IPS DF 6.9 (cell line): ENCODE measurements at places on chromosomes 11 and 22.

DNA sequence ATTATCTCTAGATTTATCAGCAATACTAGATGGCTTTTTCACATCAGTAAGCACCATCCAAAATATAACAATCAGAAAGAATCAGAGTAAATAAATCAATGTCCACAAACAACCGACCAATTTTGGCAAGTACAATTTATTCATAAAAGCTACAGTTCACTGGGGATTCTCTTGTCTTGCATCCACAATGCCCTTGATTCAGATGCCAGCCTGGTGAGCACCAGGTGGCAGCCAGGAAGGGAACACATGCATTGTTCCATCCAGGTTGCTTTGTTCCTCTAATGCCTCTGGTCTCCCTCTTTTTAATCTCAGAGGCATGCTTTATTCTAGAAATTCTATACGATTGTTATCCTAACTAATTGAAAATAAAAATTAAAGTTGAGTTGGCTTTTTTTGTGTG is 242.1 kb upstream of the KIRREL3 start:
- DNase-seq, result no peak
- no peaks in the 10 kb centered on the region for H3K36me3 ChIP-seq
- no peak overlapping the region for H3K4me3 ChIP-seq
- H3K4me1 ChIP-seq, result peaks cover 3% of the 10 kb centered on the region
- no peak overlapping the region for H3K27ac ChIP-seq

GRCh38 chr22:47180796-47181195 is 418.3 kb downstream of the TBC1D22A start:
- no peak overlapping the region for H3K27ac ChIP-seq
- H3K36me3 ChIP-seq, result no peaks in the 10 kb centered on the region
- no peaks in the 10 kb centered on the region for H3K4me1 ChIP-seq
- H3K4me3 ChIP-seq, result no peak overlapping the region
- no peak for DNase-seq

DNA sequence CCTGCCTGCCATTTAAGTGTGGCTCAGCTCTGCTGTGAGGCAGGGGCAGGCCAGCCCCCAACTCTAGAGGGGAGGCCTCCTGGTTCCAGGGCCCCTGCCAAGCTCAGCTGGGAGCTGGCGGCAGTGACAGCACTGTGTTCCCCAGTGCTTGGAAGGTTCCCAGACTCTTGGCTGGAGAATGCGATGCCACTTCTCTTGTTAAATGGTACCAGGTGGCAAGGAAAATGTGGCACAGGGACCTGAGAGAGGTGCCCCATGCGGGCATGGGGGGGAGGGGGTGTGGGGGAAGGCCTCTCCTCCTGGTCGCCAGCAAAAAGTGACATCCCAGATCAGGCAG is 8.4 kb upstream of the TNFRSF13C start:
- no peaks in the 10 kb centered on the region for H3K27me3 ChIP-seq
- no peak overlapping the region for H3K27ac ChIP-seq
- no peaks in the 10 kb centered on the region for H3K4me1 ChIP-seq
- DNase-seq, result no peak
- H3K36me3 ChIP-seq, result peaks cover 12% of the 10 kb centered on the region

GRCh38 chr11:126398296-126398695 is 42.8 kb downstream of the ST3GAL4 start:
- H3K4me3 ChIP-seq, result no peak overlapping the region
- H3K27me3 ChIP-seq, result no peaks in the 10 kb centered on the region
- no peak overlapping the region for H3K27ac ChIP-seq
- DNase-seq, result no peak
- H3K4me1 ChIP-seq, result no peaks in the 10 kb centered on the region

GRCh38 chr22:43275545-43276317 is 67.4 kb downstream of the SCUBE1 start:
- H3K36me3 ChIP-seq, result no peaks in the 10 kb centered on the region
- no peak overlapping the region for H3K4me3 ChIP-seq
- no peaks in the 10 kb centered on the region for H3K27me3 ChIP-seq
- DNase-seq, result no peak
- H3K4me1 ChIP-seq, result peaks cover 6% of the 10 kb centered on the region

DNA sequence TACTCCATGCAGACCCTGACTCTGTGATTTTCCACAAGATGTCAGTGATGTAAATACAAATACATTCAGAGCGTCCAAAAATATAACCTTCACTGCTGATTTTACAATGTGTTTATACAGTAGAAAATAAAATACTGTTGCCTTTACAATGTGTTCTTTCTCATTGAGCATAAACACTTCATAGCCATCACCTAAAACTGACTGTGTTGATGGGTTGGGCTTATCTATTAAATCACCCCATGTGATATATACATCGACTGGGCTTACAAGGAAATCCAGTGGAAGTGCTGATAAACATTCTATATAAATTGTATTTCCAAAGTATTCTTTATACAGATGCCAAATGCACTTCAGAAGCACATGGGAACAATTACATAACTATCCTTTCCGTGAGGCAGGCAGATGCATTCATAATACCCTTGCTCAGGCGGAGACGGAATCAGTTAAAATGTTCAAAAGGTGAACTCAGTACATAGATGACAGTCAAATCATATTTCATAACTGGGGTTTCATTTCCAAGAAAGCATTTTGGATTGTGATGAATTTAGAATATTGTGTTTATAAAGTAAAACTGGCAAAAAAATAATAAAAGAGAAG is 27.7 kb downstream of the DDI1 start:
- H3K4me1 ChIP-seq, result no peaks in the 10 kb centered on the region
- no peak for DNase-seq
- no peaks in the 10 kb centered on the region for H3K27me3 ChIP-seq
- no peaks in the 10 kb centered on the region for H3K36me3 ChIP-seq
- H3K27ac ChIP-seq, result no peak overlapping the region

DNA sequence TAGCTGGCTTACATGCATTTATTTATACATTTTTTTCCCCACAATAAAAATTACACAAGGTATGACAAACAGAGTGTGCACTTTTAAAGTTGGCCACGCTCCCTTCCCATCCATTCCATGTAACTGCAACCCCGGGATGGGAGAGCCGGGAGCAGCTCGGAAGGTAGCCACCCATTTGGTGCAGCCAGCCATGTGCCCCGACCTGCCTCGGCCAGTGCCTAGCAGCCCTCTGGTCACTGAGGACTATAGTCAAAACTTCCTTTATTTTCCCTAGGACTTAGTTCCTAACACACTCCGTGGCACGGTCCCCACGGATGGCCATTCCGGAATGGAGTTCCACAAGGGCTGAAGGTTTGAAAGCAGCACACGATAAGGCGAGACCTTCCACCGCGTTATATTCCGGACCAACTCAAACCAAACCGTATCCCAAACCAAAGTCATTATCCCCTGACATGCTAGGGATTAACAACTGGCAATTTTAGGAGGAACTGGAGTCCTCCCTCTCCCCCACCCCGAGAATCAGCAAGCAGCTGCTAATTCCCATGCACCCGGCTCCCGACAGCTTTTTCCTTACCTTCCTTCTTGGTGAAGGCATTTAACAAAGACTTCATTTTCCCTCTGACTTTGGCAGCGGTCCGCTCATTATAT is 426.4 kb downstream of the SHANK2 start:
- H3K27me3 ChIP-seq, result no peaks in the 10 kb centered on the region
- DNase-seq, result no peak
- H3K4me3 ChIP-seq, result no peak overlapping the region
- no peak overlapping the region for H3K27ac ChIP-seq
- no peaks in the 10 kb centered on the region for H3K36me3 ChIP-seq

DNA sequence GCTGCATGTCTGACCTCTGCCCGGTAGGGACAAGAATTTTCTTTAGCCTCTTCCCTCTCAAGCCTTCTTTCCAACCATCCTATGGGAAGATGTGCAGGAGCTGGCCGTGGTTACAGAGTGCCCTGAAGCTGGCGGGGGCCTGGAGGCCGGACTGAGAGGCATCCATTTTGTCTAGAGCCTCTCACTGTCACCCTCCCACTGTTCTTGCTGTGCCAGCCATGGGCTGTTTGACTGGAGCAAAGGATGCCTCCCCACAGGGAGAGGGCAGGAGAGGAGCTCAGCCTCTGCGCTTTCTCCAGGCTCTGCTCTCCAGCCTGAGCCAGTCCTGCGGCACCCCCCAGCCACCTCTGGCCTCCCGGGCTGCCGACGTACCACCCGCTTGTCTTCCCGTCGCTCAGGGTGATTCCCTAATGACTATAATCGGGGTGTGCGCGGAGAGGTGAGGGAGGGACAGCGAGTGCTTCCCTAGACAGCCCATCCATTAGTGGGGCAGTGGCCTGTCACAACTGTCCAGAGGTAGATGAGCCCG is 123.8 kb downstream of the NECTIN1 start:
- no peaks in the 10 kb centered on the region; the same call in 1 of the 2 replicates for H3K36me3 ChIP-seq
- no peak overlapping the region for H3K27ac ChIP-seq
- no peak overlapping the region for H3K4me3 ChIP-seq
- no peaks in the 10 kb centered on the region for H3K4me1 ChIP-seq
- DNase-seq, result no peak

DNA sequence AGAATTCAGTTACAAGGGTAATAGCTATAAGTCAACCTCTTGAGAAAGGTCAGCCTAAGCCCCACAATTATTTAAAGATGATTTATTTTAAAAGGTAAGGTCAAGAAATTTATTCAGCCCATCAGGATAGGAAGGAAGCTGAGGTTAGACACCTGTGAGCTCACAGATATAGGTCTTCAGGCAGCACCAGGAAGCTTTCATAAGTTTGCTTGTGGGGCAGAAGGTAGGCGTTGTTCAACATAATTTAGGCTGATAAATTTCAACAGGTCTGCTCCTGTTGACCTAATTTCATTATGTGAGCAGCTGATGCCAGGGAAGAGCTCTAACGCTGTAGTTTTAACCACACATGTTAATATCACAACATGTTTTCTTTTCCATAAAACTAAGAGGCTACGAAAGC is 118.1 kb upstream of the APOA1 start:
- no peak for DNase-seq
- no peaks in the 10 kb centered on the region for H3K27me3 ChIP-seq
- H3K4me3 ChIP-seq, result no peak overlapping the region
- H3K36me3 ChIP-seq, result no peaks in the 10 kb centered on the region

GRCh38 chr11:15157181-15157580 is 42.5 kb downstream of the INSC start:
- H3K27ac ChIP-seq, result no peak overlapping the region
- no peak for DNase-seq
- no peaks in the 10 kb centered on the region for H3K4me1 ChIP-seq
- H3K4me3 ChIP-seq, result no peak overlapping the region

- no peaks in the 10 kb centered on the region for H3K27me3 ChIP-seq
- H3K4me3 ChIP-seq, result no peak overlapping the region
- peaks cover 7% of the 10 kb centered on the region for H3K4me1 ChIP-seq
- no peak for DNase-seq
- no peak overlapping the region for H3K27ac ChIP-seq
These were observed 2.9 kb upstream of the SMIM38 start for GRCh38 chr11:69152733-69153421.

DNA sequence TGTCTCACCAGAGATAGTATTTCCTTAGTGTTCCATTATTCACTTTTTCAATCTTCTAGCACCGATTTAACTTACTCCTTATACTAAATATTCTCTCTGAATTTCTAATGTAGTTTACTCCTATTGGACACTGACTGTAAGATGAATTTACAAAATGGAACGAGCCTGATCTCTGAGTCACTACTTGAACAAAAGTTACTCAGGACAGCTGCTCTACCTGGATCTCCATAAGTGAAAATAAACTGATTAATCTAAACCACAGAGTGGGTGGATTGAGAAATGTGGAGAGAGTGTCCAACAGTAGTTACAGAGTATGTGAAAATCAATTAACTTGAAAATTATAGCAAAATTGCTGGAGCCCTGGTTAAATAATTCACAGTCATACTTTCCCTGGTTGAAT is 141.7 kb upstream of the CHORDC1 start:
- no peak for DNase-seq
- no peak overlapping the region for H3K4me3 ChIP-seq
- no peaks in the 10 kb centered on the region for H3K27me3 ChIP-seq
- H3K4me1 ChIP-seq, result no peaks in the 10 kb centered on the region

DNA sequence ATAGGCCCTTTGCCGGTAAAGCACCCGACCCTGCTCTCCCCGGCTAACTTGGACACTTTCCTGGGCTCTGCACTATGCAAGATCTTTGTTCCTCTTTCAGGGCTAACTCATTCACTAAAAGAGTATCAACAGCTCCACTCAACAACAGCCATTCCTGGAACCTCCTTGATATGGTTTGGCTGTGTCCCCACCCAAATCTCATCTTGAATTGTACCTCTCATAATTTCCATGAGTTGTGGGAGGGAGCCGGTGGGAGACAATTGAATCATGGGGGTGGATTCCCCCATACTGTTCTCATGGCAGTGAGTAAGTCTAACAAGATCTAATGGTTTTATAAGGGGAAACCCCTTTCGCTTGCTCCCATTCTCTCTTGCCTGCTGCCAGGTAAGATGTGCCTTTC is 330.0 kb downstream of the TENM4 start:
- DNase-seq, result no peak
- no peaks in the 10 kb centered on the region for H3K27me3 ChIP-seq
- H3K4me3 ChIP-seq, result no peak overlapping the region
- no peaks in the 10 kb centered on the region for H3K4me1 ChIP-seq

DNA sequence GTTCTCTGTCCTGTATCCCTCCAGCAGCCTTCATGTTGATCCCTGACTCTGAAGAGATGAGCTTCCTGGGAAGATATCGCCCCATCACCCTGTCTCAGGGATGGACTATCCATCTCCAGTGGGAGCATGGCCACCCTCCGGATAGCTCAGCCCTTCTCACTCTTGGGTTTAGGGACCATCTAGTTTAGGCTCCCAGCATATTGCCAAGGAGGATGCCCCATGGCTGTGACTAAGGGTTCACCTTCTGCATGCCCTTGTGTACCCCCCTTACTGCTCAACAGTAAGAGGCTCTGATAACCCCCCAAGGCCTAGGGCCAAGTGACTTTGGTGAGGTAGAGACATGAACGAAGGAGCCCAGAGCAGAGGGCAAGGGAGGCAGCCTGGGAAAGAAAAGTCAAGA is 1.3 kb downstream of the TMPRSS13 start:
- no peak for DNase-seq
- no peak overlapping the region for H3K4me3 ChIP-seq
- no peaks in the 10 kb centered on the region for H3K4me1 ChIP-seq
- no peaks in the 10 kb centered on the region for H3K27me3 ChIP-seq
- no peaks in the 10 kb centered on the region for H3K36me3 ChIP-seq

DNA sequence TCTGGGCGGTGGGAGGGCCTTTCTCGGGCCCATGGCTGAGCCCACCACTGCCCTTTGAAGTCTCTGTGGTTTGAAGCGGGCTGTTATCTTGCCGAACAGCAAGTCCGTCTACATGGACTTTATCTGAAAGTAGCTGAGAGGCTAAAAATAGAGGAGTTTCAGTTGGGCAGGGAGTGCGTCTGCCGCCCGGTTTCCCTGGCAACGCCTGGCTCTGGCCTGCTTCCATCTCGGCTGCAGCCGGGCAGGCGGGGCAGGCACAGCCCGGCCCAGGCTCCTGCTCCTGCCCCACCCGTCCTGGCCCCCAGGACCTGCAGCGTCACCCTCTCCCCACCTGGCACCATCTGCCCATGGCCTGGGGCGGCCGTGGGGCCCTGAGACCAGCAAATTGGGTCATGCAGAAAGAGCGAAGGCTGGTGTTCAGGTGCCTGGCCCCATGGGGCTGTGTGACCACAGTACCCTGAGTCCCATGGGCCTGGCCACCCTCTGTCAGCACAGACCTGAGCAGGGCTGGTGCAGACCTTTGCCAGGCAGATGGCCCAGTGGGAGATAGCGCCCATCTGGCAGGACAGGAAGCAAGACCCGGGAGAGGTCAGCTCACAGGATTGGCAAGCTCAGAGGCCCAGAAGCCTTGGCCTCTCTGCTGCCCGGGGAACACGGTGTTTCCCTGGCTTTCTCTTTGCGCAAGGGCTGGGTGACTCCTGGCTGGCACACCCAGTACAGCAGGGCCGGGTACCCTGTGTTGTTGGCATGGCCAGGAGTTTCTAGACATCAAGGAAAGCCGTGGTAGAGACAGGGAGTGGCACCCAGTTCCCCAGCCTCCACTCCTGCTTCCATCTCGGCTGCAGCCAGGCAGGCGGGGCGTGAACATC is 79.1 kb upstream of the KCNQ1OT1 start:
- DNase-seq, result no peak
- H3K36me3 ChIP-seq, result no peaks in the 10 kb centered on the region; the same call in 1 of the 2 replicates
- no peak overlapping the region for H3K27ac ChIP-seq
- H3K4me3 ChIP-seq, result no peak overlapping the region
- H3K4me1 ChIP-seq, result no peaks in the 10 kb centered on the region
- H3K27me3 ChIP-seq, result peaks cover 1% of the 10 kb centered on the region; the same call in 1 of the 2 replicates
